ENCODE measurements at places on chromosomes 3 and 15.

DNA sequence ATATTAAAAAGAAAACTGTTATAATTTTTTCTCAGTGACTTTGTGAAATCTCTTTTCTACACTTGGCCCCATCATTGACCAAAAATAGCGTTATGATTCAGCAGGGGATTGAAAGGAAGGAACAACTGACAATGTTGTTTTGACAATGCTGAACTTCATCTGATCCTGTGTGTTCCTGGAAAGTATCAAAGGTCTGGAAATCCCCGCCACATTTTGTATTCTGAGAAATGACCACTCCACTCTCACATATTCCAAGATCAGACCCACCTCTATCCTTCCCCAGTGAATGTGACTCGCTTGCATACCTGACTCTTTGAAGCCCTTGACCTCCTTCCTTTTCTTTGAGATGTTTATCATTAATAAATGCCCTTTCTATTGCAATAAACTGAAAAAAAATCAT is 9.7 kb upstream of the RIOX2 start:
- DNase-seq, result no peak

- DNase-seq, result no peak
These were observed 64.3 kb downstream of the FBN1 start for GRCh38 chr15:48581219-48581618.

- no peak for DNase-seq
These were observed 16.6 kb downstream of the LINGO1 start for GRCh38 chr15:77616072-77616471.

DNA sequence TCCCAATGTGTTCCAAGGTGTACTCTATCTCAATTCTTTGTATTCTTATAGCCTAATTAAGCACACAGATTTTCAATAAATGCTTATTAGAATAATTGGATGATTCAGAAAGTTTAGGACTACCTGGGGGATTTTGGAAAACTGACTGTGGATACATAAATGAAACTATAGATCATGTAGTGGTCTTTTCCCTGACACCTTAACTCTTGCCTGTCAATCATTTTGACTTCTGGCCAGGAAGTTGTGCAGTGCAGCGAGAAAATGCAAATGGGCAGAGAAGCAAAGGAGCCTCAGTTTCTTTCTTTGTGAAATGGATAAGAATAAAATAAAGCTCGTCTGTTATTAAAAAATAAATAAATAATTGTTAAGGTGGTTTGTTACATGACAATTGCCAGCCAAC is 47.4 kb upstream of the DCLK3 start:
- DNase-seq, result no peak

DNA sequence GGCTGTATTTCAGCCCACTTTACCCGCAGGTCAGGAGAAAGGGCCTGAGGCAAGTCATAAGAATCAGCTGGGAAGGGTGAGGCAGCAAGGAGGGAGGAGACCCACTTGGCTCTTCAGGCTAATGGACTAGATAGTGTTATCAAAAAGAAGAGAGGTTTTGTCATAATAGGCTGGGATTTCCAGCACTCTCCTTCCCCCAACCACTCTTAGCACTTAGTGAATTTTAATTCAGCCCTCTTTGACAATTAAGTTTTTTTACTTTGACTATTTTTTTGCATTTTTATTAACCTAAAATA is 771 bp downstream of the MPI start:
- DNase-seq, result no peak

GRCh38 chr3:105691633-105692032 is 177.2 kb downstream of the CBLB start:
- no peak for DNase-seq

- DNase-seq, result no peak
These were observed 55.3 kb downstream of the BBX start for GRCh38 chr3:107578091-107578490.

- no peak for DNase-seq
These were observed 63.4 kb upstream of the ANKRD28 start for GRCh38 chr3:15861163-15861562.

DNA sequence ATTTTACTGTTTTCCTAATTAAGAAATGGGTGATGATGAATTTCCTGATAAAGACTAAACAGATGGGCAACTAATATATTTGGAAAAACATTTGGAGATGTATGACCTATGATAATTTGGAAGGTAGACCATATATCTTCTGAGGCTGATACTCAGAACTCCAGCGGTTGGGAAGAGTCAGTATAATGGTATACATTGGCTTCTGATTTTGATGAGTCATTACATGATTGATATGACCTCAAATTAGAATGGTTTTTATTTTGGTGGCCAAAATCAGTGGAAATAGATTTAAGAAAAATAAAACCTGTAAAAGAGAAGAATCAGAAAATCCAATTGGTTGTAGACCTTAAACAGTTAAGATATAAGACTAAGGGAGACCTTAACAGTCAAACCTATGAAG is 496.4 kb upstream of the ALCAM start:
- DNase-seq, result no peak

GRCh38 chr15:42474827-42475226 is 16.1 kb downstream of the ZNF106 start:
- no peak for DNase-seq

GRCh38 chr15:60643555-60643954 is 164.6 kb upstream of the ICE2 start:
- DNase-seq, result no peak

- no peak for DNase-seq
These were observed 290.1 kb downstream of the MFSD1 start for GRCh38 chr3:159091936-159092335.

DNA sequence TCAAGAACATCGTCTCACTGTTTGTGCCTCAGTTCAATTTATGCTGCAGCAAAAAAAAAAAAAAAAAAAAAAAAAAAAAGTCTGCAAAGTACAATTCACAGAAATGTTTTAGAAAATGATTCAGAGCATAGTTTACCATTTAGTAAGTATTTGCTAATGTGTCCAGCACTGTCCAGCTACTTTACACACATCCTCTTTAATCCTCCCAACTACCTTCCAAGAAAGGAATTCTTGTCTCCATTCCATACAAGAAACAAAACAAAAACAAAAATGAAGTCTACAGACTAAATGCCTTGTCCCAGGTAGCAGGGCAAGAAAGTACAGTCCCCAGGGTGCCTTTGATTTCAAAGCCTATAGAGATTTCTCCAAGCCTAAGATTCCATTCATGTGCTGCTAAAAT is 38.9 kb upstream of the SNTN start:
- DNase-seq, result no peak

GRCh38 chr3:127407026-127407939 is 119.4 kb upstream of the PRR20G start:
- DNase-seq, result no peak

- no peak for DNase-seq
These were observed 17.4 kb downstream of the PDIA5 start for GRCh38 chr3:123084192-123084591.

GRCh38 chr3:171834461-171834801 is 8.7 kb upstream of the TMEM212 start:
- no peak for DNase-seq

DNA sequence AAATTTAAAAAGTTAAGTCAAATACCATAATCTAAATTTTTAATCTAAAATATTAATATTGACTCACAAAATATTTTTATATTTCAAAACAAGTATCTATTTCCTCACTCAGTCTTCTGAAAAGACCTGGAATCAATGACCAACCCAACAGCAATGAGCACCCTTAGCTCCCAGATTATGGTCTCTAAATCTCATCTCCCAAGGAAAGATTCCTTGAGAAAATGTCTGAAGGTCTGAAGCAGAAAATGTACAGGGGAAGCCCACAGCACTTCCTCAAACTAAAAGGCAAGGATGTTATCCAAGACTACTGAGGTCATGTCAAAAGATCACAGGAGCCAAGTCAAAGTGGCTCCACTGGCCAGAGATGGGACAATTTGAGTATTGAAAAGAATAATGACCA is 51.0 kb upstream of the SLCO2A1 start:
- DNase-seq, result no peak

DNA sequence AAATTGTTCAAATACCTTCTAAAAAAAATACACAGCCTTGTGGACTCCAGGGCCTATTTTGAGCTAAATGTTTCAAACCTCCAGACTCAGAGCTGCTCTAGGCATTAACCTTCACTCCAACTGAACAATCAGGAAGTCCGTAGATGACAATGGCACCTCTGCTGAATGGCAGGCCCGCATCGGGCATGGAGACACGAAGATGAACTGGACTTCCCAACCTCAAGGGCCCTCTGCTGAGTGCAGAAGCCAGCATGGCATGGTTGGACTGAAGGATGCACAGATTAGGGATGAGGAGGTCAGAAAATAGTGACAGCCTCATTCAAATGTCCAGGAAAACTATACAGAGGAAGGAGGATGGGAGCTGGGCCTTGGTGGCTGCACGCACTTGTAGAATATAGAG is 2.2 kb downstream of the FAM174B start:
- DNase-seq, result no peak

DNA sequence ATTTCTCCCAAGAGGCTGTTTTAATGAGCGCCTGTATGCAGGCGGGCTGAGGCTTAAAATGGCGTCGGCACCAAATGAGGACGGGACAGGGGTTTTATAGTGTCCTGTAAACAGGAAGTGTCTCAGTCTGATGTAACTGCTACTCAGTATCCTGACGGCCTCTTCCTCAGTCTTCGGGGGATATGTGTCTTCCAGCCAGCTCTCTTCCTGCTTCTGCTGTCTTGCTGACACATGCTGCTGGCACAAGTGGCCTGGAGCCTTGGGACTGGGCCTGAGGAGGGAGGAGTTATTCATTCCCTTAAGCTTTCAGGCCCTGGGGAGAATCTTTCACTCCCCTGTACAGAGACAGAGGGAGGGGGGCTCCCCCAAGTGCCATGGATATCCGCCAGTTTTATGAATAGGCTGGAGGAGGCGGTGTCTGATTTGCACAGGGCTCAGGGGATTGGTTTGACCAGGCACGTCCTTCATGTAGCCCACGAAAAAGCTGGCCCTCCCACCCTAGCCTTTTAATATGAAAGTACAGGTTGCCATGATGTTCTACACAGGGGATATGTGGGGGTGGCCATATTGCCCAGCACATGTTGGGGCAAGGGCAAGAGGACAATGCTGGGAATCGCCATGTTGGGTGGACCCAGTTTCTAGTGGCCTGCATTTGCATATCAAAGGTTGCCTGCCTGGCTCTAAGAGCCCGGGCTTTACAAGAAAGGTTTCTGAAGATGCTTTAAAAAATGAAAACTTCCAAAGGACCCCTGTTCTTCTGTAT is 19.9 kb downstream of the NDUFB4 start:
- no peak for DNase-seq

DNA sequence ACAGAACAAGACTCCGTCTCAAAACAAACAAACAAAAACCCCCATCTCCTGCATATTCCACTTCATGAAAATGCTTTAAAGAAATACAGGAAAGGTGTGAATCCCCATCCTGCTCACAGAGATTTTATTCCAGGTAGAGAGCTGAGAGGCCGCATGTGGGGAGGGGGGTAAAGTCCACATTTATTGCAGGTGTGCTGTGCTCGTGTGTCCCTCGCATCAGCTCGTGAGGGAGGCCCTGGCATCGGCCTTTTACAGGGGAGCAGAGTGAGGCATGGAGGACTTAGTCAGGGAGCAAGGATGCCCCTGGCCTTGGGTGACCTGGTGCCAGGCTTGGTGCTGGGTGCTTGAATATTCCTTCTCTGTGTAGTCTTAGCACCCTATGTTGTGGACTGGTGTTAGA is 413.5 kb upstream of the C2CD4B start:
- DNase-seq, result no peak

DNA sequence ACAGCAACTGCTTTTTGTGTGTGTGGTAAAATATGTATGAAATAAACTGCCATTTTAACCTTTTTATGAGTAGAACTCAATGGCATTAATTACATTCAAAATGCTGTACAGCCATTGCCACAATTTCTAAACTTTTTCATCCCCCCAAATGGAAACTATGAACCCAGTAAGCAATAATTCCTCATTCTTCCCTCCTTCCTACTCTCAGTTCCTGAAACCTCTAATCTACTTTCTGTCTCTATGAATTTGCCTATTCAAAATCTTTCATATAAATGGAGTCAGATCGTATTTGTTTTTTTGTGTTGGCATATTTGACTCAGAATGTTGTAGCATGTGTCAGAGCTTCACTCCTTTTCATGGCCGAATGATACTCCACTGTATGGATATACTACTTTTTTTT is 5.3 kb upstream of the BLM start:
- DNase-seq, result no peak

DNA sequence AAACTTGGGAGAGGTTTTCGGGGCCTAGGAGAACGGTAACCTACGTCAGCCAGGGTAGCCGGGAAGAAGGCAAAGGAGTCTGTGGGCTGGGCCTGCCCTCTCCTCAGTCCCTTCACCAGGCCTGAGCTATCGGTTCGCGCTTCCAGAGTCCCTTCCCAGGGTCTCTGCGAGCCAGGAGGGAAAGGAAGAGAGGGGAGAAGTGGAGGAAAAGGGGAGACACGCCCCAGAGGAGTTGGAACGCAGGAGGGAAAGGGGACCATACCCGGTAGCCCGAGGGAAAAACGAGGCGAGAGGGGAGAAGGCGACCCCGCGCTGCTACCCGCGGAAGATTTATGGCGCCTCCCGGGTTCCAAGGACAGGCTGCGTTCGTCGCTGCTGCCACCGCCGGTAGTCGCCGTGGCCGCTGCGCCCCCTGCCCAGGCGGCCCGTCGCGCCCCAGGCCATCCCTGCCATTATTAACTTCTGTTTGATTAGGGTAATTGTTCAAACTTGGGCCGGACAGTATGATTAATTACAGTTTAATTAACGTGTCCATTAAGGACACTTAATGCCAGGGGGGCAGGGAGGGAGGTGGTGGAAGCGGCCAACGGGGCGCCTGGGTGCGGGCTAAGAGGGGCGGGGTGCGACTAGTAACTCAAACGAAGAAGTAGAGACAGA is 3.4 kb upstream of the SKOR1 start:
- DNase-seq, result no peak

DNA sequence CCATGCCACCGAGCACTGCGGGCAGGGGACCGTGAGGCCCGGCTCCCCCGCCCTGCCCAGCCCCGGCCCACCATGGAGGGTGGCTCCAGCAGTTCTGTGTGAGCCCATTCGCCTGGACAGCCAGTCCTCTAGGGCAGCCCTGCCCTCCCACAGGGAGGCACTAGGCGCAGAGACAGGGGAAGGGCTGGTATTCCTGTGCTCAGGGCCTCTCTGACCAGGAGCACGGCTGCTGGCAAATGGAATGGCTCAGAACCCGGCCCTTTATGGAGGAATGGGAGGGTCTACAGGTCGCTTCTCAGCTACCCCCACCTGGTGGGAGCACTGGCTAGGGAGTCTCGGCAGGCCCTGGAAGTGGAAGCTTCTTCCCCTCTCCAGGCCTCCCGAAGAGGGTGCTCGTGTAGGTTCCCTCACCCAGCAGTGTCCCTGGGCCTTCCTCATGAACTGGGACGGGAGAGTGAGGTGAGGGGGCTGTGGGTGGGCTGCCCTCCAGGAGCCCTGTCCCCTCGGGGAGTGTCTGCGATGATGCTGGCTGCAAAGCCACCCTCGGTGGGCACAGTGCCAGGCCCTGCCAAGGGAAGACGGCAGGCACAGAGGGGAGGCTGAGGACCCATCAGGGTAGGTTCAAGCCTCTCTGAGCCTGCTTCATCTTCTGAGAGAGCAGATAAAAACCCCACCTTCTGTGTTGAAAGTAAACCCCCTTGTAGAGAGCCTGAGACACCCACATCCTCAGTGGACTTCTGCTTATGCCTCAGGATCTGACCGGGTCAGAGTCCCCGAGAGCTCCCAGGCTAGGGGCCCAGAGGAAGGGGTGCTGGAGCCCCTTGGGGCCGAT is 1.5 kb downstream of the MELTF start:
- DNase-seq, result no peak

GRCh38 chr3:97691354-97691753 is 73.2 kb upstream of the ARL6 start:
- DNase-seq, result no peak

GRCh38 chr3:71657831-71658530 is 67.2 kb downstream of the EIF4E3 start:
- no peak for DNase-seq
